ENCODE measurements at places on chromosomes 2 and 18.

GRCh38 chr18:14000884-14001283 lies 85.5 kb upstream of the MC2R start:
- no peak for DNase-seq

GRCh38 chr2:188974164-188974563 lies at the start of gene COL3A1:
Gene COL3A1 (plus strand): TSS chr2:188974373. CDS start chr2:188974490, 117 bp downstream.
- DNase-seq, result no peak

DNA sequence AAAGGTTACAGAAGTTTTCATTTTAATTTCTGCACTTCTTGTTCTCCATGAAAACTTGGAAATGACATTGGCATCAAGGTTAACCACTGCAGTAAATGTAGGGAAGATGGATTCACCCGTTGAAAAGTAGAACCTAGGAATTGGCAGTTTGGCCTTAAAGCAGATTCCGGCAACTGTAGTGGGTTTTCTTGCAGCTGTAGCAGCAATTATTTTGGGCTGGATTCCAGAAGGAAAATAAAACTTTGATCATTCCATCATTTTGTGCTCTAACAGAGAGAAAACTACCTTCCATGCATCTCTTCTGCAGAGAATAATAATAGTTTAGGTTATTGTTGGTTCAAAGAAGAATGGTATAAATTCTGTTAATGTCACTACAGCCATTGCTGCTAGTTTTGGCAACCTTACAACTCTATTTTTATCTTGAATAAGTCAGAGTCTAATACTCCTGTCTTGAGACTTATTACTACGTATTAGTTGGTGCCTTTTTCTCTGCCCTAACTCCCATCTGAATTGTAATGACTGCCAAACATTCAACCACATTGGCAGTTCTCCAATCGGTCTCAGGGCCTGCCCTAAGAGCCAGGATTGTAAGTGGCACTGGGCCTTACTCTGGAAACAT lies 178.1 kb upstream of the PIEZO2 start:
- no peak for DNase-seq

DNA sequence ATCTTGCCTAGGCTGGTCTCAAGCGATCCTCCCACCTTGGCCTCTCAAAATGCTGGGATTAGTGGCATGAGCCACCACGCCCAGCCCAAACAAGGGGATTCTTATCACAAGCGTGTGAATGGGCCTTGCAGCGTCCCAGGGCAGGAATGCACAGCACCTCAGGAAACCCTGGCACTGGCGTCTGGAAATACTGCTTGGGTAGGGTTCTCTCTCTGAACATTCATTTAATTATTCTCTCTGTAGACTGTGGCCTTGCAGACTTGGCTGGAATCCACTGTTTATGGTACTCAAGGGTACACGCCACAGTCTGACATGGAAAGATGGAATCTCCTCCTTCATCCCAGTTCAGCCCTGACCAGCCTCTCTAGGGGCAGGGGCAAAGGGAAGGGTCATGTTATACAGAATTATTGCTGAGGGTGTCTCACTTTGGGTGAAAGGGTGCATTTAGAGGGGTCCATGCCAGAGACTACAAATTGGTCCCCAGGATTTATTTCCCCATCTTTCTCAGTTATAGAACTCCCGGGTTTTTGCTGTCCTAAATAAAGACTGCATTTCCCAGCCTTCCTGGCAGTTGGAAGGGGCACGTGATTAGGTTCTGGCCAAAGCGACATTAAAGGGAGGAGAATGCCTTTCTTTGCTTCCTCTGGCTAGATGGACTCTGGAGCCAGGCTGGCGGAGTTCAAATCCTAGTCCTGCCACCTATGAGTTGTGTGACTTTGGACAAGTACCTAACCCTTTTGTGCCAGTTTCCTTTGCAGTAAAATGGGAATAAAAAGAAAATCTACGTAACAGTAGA lies 147.2 kb upstream of the HAAO start:
- DNase-seq, result no peak

DNA sequence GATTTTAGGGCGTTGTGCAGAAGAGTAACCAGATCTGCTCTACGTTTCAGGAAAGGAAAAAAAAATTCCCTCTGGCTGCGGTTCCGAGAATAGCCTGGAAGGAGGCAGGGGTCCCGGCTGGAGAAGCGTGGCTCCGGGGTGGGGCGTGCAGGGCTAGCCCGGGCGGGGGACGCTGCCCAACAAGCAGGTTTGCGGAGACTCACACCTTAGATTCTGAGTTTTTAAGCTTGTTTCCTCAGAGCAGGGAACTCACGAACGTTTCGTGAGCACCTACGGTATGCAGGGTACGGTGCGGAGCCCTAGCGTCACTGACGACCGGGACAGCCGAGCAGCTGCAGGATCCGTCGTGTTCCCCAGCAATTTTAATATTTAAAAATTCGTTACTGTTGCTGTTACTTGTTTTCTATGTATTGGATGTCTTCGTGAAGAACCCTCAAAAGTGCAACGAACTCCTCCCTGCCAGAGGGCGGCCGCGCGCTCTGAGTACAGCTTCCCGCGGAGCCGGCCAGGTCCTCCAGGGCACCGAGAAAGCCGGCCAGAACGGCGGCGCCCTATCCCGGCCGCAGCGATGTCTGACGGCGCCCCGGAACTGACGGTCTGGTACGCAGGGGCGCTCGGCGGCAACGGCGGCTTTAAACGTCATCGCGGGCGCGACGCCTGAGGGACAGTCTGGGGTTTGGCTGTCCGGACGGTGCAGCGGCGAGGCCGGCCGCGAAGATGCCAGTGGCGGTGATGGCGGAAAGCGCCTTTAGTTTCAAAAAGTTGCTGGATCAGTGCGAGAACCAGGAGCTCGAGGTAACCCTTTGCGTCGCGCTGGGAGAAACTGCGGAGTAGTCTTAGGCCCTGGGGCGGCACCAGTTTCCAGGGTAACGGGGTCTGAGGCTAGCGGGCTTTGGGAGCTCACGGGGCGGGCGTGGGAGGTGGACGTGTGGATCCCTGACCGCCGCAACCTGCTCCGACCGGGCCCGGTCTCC lies at the start of gene COPS8:
Gene COPS8 (plus strand): TSS at position 642 of the 974 bp plus-strand sequence. CDS start 76 bp downstream, at position 718.
- peak; percentile 86 for DNase-seq

DNA sequence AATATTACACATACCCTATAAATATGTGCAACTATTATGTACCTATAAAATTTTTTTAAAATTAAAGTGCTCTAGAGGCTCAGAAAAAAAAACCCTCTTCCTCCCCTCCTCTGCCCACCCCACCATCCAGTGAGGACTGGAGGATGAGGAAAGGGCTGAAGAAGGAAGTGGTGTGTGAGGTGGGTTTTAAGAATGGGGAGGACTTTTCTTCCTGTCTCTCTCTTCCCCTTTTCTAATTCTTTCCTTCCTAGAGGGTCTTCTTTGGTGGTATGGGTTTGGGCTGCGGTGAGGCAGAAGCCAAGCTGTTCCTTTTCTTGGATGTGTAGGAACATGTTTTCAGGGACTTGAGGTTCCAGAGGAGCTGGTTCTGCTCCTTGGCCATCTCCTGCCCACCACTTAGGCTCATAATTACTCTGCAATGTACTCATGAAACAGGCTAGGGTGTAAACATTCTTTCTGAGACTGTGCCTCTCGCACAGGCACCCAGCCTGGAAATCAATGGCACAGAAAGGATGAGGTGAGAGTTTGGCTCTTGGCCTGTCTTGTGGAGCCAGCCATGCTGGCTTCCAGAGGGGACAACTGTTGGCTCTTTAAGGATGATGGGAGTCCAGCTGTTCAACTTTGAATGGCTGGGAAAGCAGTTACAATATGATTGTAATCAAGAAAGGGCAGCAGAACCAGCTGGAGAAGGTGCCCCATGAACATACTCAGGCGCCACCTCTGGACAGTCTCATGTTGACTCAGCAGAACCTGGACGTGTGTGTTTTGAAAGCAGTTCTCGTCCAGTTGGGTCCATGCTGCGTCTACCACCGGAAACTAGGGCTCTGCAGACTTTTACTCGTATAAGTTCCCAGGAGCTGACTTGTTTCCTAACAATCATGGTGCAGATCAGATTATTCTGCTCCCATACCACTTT lies 38.3 kb downstream of the IL1RL2 start:
- DNase-seq, result no peak
